HuH-7 (cell line): ENCODE measurements at places on chromosomes 13 and 19.

DNA sequence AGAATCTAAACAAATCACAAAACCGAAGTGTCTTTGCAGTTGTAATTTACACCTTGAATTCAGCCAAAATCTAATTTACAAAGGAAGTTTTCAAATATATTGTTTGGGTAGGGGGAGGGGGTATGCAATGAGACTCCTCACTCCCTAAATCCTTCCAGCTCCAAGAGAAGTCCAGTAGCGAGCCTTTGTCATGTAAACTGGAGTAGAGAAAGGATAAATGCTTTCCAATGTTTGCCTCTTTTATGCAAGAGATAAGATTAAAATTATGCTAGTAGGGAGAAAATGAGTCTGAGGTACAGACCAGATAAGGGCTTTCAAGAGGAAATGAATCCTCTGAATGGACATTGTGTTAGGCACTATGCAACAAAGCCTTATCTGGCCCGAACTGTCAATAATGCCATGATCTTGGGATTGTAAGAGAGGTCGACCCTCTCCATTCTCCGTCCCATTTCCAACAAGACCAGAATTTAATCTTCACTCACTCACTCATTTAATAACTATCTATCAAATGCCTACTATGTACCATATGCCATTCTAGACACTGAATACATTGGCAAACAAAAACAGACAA lies 199.2 kb downstream of the LACC1 start:
- no peak for DNase-seq

DNA sequence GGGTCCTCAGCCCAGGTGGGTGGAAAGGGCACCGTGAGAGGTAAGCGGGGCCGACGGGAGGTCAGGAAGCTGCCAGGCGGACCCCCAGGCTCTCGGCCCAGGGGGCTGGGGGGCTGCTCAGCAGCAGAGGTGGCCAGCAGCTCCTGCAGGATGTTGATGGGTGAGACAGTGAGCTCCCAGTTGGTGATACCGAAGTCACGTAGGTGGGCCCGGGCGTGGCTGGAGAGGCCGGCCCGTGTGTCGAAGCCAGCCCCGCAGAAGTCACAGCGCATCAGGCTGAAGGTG lies 13.0 kb downstream of the WIZ start:
- no peak for DNase-seq

- DNase-seq = no peak
Observed at GRCh38 chr13:107276936-107277335, 709.0 kb upstream of the ARGLU1 start.

GRCh38 chr19:48551437-48552302 lies at the start of gene SULT2B1:
Gene SULT2B1, plus strand, starts transcription at chr19:48552172. Its CDS starts 81 bp downstream, at chr19:48552253.
- DNase-seq = no peak

GRCh38 chr13:99590519-99591011 lies 89.3 kb downstream of the TM9SF2 start:
- no peak for DNase-seq

DNA sequence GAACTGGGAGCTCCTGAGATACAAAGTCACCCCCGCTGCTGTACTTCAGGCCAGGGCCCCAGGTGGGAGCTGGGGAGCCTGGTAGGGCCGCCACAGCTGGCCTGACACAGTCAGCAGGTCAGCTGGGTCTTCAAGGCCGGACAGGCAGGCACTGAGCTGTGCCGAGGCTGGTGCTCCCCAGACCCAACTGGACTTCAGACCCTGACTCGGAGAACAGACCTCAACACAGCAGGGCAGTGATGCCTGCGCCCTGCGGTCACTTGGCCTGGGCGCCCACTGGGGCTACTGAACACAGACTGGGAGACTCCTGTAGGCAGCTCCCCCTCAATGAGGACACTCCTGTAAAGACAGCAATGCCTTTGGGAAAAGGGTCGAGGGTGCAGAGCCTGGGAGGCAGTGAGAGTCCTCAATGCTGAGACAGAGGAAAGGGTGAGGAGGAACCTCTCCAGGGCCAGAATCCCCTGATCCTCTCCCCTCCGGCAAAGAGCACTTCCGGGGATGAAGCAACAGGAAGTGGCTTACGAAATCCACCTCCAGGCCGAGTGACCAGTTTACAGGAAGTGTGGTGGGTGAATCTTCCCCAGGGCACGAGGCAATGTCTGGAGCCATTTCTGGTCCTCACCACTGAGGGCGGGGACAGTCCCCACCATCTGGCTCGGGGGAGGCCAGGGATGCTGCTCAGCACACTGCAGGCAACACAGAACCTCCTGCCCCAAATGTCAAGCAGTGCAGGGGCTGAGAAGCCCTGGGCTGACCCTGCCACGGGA lies 40.8 kb upstream of the ISYNA1 start:
- peak; percentile 77 for DNase-seq

DNA sequence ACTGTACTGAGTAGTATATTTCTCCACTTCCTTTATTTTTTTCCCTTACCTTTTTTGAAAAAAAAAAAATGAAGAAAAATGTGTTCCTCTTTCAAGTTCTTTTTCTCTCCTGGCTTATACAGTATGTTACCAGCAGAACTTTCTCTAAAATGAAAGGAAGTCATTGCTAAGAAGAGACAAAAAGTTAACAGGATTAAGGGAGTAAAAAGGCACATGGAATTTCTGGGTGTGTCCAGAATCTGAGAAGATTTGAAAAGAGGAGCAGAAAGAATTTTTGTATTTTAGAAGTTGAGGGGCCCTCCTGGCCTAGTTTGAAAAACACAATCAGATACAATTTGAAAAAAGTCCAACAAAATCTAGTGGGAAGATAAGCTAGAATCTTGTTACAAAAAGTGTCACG lies 21.0 kb upstream of the TRIM13 start:
- DNase-seq = no peak

DNA sequence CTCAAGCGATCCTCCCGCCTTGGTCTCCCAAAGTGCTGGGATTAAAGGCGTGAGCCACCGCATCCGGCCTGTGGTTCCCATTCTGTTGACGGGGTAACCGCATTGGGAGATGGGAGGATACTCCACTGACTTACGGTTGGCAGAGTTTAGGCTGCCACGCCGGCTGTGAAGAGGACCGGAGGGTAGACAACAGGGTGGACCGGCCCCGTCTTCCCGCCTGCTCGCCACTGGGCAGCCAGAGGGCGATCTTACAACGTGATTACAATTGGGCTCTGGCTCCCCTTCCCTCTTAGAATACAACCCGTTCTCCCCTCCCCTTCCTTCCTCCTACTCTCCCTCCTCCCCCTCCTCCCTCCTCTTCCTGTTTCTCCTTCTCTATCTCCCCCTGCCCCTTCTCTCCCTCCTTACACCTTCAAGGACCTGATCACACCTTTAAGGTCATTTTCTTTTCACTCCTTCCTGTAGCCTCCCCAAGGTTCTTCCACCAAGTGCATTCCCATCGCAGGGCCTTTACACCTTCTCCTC lies 957 bp upstream of the CCDC194 start:
- no peak for DNase-seq

- DNase-seq = peak; percentile 98
Observed at GRCh38 chr19:18683109-18683957, at the start of gene CRTC1. Gene CRTC1, plus strand, starts transcription at chr19:18683680. Its CDS starts 23 bp downstream, at chr19:18683703.

GRCh38 chr19:33388231-33388724 lies 14.8 kb downstream of the CEBPG start:
- DNase-seq = no peak

GRCh38 chr19:17469481-17470067 lies 750 bp upstream of the SLC27A1 start:
- DNase-seq = peak; percentile 59

- no peak for DNase-seq
Observed at GRCh38 chr13:51928231-51928630, 66.5 kb downstream of the CCDC70 start.

DNA sequence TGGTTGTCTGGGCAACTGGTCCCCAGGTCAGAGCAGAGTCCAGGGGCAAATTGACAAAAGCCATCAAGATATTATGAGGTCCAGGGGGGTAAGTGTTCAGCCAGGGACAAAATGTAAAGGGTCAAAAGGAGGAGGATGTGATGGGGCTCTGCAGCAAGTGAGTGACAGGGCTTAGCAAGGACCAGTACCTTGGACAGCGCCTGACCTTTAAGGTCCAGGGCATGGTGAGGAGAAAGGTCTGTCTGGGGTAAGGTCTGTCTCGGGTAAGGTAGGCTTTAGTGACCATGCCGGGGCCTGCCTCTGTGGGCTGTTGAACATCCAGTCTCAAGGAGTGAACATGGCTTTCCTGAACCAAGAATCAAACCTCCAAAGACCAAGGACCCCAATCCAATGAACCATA lies 6.3 kb upstream of the ZNF358 start:
- no peak for DNase-seq

DNA sequence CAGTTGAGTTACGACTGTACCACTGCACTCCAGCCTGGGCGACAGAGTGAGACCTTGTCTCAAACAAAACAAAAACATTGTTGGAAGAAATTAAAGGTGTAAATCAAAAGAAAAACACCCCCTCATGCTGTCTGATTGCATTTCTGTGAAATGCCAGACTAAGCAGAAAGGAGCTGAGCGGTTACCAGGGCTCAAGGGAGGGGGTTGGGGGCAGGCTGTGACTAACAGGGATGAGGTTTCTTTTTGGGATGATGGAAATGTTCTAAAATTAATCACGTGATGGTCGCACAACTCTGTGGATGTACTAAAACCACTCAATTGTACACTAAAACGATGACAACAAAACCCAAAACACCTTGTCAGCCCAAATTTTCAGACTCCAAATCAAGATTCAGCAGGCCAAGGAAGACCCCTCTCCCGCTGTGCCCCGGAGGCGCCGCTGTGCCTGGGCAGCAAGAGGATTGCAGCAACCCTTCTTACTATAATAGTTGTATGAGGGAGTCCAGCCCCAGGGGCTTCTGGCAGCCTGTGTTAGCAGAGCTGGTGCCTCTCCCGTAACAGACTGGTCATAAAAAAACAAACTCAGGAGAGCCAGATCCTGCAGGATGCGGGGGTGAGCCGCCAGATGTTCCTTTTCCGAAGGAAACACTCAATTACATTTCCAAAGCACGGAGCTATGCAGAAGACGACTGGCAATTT lies 20.9 kb downstream of the CAPS start:
- no peak for DNase-seq

- no peak for DNase-seq
Observed at GRCh38 chr13:40792284-40793051, 3.1 kb downstream of the SLC25A15 start.

- no peak for DNase-seq
Observed at GRCh38 chr19:15467734-15468214, 3.4 kb upstream of the RASAL3 start.

DNA sequence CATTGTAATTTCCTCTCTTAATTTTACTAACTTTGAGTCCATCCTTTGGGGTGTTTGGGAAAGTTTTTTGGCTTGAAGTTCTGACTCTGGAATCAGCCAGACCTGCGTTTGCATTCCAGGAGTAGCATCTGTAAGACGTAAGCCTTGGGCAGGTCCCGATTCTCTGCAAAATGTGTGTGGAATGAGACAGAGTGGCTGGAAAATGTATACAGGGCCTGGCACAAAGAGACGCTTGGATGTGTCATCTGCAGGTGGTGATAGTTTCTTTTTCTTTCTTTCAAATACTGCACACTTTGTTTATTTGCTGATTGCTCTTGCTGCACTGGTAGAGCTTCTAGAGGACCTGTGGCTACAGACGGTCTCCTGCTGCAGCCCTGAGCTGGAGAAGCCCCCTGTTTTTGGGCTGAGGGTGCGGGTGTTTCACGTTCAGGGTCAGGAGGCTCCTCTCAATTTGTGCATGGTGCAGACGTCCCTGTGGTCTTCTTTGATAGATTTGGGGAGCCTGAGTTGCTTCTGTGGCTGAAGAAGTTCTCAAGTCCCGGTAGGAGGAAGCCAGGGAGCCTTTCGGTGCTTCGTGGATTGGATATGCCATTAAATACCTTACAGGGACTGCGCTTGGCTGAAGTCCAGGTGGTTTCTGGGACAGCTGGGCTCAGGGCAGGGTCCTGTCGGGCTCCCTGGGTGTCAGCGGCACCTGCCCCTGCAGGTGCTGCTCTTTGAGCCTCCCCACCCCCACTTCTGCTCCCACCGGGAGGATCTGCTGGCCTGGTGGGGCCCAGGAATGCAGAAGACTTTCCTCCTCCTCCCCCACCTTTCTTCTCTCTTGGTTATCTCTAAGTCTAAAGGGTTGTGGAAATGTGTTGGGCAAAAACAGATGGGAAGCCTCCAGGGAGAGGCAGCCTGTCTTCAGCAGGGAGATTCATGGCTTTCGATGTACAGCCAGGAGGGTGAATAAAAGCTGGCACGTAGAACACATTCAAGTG lies 44.0 kb upstream of the GAS6 start:
- no peak for DNase-seq

- DNase-seq = no peak
Observed at GRCh38 chr13:110259651-110260050, 47.3 kb downstream of the COL4A1 start.

- DNase-seq = no peak
Observed at GRCh38 chr13:26202365-26202972, 19.6 kb downstream of the RNF6 start.

- no peak for DNase-seq
Observed at GRCh38 chr13:73698859-73699258, 435.3 kb downstream of the KLF12 start.

- no peak for DNase-seq
Observed at GRCh38 chr19:42233106-42233505, 9.3 kb downstream of the GSK3A start.

GRCh38 chr13:30053939-30054338 lies 203.5 kb upstream of the UBL3 start:
- no peak for DNase-seq

DNA sequence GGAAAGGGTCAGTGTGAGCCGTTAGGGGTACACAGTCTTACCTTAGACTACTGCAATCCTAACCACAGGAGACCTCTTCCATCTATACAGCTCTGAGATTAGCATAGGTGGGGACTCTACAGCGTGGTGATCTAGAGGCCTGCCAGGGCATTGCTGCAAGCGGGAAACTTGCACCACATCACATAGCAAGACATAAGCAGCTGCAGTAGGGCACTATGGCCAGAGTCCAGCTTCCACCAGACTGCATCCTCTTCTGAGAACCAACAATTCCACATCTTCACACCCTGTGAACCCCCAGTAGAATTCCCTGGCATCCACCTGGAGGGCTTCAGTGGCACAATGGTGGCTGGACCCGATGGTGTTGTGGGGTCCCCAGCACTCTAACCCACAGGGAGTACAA lies 1564.3 kb upstream of the PRR20A start:
- no peak for DNase-seq

GRCh38 chr13:26626271-26626670 lies 68.8 kb downstream of the WASF3 start:
- DNase-seq = no peak

- no peak for DNase-seq
Observed at GRCh38 chr19:37594982-37595382, 306 bp downstream of the ZNF540 start.

- no peak for DNase-seq
Observed at GRCh38 chr19:13764821-13765394, 586 bp downstream of the MRI1 start.

- no peak for DNase-seq
Observed at GRCh38 chr13:72151241-72151640, 284.2 kb upstream of the DACH1 start.
